Activated CD8-positive, alpha-beta memory T cell treated with anti-CD3 and anti-CD28 coated beads, Interleukin-2, amount 50 U/mL, for 48 hours (primary cell): ENCODE measurements at places on chromosomes 5 and 9.

GRCh38 chr5:162068412-162068811, 839 bp downstream of the GABRG2 start:
- no peak for DNase-seq

- no peak for DNase-seq
Observed at GRCh38 chr5:8953016-8953415, 592.9 kb downstream of the SEMA5A start.

DNA sequence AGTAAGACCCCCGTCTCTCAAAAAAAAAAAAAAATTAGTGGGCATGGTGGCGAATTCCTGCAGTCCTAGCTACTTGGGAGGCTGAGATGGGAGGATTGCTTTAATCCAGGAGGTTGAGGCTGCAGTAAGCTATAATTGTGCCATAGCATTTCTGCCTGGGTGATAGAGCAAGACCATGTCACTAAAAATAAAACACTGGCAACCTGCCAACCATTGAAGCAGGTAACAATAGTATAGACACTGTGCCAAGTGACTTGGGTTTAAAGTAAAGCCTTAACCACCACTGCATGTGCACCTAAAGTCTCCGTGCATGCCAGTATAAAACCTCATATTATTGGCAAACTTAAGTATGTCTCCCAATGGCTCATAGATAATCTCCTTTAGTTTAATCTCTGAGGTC, 3.4 kb upstream of the APBA1 start:
- DNase-seq: no peak

DNA sequence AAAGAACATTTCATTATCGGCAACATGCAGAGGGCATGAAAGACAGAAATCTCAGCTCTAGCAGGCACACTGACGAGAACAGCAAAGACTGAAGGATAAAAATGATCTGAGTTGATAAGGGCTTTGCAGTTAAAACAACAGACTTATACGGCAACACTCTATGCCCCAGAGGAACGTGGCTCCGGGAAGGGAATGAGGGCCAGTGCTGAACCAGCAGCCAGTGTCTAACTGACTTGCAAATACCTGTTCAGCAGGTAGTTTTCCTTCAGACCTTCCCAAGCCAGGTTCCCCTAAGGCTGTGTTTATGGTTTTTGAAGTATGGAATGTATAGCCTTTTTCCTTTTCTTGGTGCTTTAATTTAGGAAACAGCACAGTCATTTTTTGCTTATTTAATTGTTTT, 121.3 kb upstream of the CDH18 start:
- DNase-seq: no peak

- DNase-seq: no peak
Observed at GRCh38 chr5:14197056-14197455, 53.9 kb downstream of the TRIO start.

GRCh38 chr9:22158271-22158670, 149.2 kb upstream of the CDKN2B start:
- DNase-seq: no peak

DNA sequence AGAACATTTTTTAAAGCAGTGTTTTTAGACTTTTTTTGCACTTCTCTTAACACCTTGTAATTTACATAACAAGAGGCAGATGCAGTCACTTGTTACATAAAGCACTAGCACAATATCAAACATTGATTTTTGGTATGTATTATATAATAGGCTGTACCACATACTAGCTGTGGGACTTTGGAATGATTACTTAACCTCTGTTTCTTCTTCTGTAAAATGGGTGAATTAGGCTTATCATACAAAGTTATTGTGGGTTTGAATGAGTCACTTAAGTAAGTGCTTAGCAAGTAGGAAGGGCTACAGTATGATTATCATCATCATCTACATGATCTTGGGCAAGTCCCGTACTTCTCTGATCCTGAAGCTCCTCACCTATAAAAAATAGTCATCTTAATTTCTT, 2.1 kb downstream of the FAM81B start:
- no peak for DNase-seq

DNA sequence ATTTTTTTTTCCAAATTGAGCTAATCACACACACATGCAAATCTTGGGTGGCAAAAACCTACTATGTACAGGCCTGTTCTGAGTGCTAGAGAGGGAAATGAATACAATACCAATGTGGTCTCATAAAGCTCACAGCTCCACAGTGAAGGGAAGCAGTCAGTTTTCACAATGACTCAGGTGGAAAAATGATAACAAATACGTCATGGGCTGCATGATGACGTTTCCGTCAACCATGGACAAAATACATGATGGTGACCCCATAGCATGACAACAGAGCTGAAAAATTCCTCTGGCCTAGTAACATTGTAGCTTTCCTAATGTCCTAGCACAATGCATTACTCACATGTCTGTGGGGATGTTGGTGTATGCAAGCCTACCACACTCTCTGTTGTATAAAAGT, 252.5 kb downstream of the TRIM32 start:
- no peak for DNase-seq

DNA sequence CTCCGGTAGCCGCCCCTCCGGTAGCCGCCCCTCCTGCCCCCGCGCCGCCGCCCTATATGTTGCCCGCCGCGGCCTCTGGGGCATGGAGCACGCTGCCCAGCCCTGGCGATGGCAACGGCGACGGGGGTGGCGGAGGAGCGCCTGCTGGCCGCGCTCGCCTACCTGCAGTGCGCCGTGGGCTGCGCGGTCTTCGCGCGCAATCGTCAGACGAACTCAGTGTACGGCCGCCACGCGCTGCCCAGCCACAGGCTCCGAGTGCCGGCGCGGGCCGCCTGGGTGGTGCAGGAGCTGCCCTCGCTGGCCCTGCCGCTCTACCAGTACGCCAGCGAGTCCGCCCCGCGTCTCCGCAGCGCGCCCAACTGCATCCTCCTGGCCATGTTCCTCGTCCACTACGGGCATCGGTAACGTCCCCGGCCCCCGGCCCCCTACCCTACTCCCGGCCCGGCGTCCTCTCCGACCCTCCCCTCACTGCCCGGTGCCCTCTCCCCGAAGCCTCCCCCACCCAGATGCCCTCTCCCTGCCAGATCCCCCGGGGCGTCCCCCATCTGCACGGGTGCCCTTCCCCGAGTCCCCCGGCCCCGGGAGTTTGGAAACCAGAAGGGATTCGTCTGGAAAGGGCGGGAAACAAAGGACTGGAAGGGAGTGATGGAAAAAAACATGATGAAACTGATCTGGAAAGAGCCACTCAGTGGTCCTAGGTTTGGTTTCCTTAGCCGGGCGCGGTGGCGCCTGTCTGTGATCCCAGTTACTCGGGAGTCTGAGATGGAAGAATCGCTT, 417 bp downstream of the SRD5A1 start:
- DNase-seq: peak; percentile 74

GRCh38 chr5:81164936-81165335, 68.2 kb upstream of the CKMT2 start:
- no peak for DNase-seq

GRCh38 chr5:120096413-120096812, 367.7 kb upstream of the PRR16 start:
- DNase-seq: no peak
